ENCODE measurements at places on chromosomes 3 and 15. TPM values are rescaled to one million over a fixed set of nuclear protein-coding genes. Genes with fewer than 3 reads are reported as not detected.

Gene HTR3E
- total RNA-seq = not detected

Gene TUSC7
- total RNA-seq = not detected

Gene PFKFB4
- total RNA-seq = 12.6 TPM

Gene GPR62
- not detected for total RNA-seq

Gene TERC
- 59.7 TPM for total RNA-seq

Gene RASL12
- total RNA-seq = not detected

DNA sequence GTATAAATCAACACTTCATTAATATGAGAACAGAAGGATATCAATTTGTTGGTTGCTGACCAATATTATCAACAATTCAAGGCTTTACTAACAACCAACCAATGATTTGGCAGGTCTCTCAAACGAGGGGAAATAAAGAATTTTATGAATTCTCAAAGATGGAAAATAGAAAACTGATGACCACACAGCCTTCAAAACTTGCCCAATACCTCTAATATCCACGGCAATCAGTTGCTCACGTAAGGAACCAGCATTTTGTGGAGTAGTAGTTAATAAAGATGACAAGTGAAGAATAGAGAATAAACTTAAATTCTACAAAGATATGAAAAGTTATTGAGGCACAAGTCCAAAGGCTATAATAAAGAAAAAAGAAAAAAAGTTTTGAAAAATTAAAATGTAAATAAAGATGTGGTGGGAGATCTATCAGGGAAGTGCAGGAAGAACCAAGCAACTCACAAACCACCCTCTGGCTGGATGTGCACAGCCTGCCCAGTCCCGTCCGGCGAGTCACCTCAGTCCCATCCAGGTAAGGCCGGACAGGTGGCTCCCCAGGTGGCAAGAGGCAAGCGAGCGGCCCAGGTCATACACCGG lies 808 bp downstream of the GK5 start:
- H3K4me3 ChIP-seq = peak overlapping the region; percentile 80
- H3K27me3 ChIP-seq = no peaks in the 10 kb centered on the region
- H3K27ac ChIP-seq = peak overlapping the region; percentile 78

- H3K27me3 ChIP-seq = peaks cover 12% of the 10 kb centered on the region
- H3K4me1 ChIP-seq = peaks cover 30% of the 10 kb centered on the region
- 0 out of 2 replicates have a peak overlapping the region, but pooled peaks have one; percentile 1 for H3K4me3 ChIP-seq
- H3K36me3 ChIP-seq = no peaks in the 10 kb centered on the region
- peak overlapping the region; percentile 46 for H3K27ac ChIP-seq
These were observed 15.2 kb downstream of the ST3GAL6 start for GRCh38 chr3:98778383-98778782.

DNA sequence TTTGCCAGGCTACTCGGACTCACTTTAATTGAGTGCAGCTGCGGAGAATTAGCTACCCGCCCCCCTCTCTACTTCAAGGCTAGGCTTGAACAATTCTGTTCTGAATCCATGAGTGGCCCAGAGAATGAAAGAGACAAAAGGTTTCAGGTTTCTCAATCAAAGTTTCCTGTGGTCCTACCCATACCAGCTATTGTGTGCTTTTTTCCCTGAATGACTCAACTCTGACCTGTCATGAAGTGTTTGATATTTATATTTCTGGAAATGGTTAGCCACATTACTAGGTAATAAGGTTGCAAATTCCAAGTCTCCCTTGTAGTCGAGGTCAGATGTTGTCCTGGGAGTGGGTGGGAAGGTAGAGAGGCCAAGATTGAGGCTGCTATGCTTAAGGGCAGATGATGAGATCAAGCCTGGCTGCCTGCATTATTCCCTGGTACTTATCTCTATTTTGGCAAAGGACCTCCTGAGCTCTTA lies 392.7 kb upstream of the TBL1XR1 start:
- H3K36me3 ChIP-seq = no peaks in the 10 kb centered on the region
- H3K4me1 ChIP-seq = peaks cover 47% of the 10 kb centered on the region
- H3K27me3 ChIP-seq = no peaks in the 10 kb centered on the region
- peak; percentile 91 for DNase-seq

- peak; percentile 60 for DNase-seq
- H3K27me3 ChIP-seq = no peaks in the 10 kb centered on the region
- H3K4me3 ChIP-seq = peak overlapping the region; percentile 95
- peak overlapping the region; percentile 69 for H3K27ac ChIP-seq
- H3K4me1 ChIP-seq = peaks cover 21% of the 10 kb centered on the region
These were observed 655 bp upstream of the TSPAN3 start for GRCh38 chr15:77071305-77072223.

DNA sequence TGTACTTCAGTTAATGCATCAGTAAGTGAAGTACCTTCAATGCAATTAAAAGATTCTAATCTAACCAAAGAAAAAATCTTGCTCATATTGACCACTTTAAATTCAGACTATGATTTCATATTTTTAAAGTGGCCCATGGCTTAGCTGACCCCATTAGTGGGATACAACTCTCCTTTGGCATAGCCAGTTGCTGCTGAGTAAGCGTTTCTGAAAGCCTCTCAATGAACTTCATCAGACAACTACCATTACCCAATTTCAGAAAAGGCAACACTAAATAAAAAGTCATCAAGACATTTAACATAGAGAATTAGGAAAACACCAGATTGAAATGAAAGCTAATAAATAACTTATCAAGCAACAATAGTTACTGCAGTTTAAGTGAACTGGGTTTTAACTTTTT lies 27.0 kb downstream of the CADM2 start:
- no peak for DNase-seq
- H3K27me3 ChIP-seq = no peaks in the 10 kb centered on the region
- no peaks in the 10 kb centered on the region for H3K36me3 ChIP-seq
- no peaks in the 10 kb centered on the region for H3K4me1 ChIP-seq
- no peak overlapping the region for H3K4me3 ChIP-seq
- H3K27ac ChIP-seq = no peak overlapping the region

- no peaks in the 10 kb centered on the region for H3K27me3 ChIP-seq
- no peaks in the 10 kb centered on the region for H3K36me3 ChIP-seq
- peaks cover 18% of the 10 kb centered on the region for H3K4me1 ChIP-seq
- H3K27ac ChIP-seq = no peak overlapping the region
- H3K4me3 ChIP-seq = no peak overlapping the region
These were observed 75.5 kb downstream of the TOP2B start for GRCh38 chr3:25589104-25589782.

DNA sequence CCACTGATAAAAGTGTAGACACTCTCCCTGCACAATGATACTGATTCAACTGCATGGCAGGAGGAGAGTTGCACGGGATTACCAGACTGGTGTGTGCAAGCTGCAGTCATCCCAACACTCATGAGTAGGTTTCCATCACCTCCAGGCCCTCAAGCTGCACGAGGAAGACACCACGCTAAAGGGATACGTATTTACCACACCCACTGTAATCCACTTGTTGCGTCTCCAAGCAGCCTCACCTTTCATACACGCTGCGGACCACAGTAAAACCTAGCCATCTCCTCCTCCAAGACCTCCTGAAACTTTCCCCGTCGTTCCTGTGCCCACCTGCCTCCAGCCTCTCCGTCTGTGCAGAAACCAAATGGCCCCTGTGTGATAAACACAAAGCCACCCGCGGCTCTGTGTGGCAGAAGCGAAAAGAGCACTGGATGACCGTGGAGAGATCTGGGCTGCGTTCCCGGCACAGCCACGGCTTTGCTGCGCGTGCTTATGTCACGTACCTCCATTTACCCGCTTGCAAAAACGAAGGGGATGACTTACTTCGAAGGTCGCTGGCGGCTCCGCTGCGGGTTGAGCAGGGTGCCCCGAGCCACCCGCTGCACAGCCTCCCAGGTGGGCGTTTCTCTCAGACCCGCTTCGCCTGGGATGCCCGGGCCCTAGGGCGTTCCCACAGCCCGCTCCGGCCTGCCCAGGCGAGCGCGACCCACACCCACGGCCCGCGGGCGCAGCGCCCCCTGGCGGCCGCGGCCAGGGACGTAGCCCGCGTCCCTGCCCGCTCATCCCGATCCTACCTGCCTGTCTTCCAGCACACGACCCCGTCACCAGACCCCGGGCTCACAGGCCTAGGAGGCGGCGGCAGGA lies 643 bp downstream of the ABCC5 start:
- H3K27me3 ChIP-seq = no peaks in the 10 kb centered on the region
- peaks cover 16% of the 10 kb centered on the region for H3K36me3 ChIP-seq
- peak overlapping the region; percentile 100 for H3K4me3 ChIP-seq
- DNase-seq = peak; percentile 81
- no peak overlapping the region for H3K27ac ChIP-seq

GRCh38 chr3:197349368-197349767 lies 51.0 kb upstream of the DLG1 start:
- H3K4me1 ChIP-seq = peaks cover 22% of the 10 kb centered on the region
- DNase-seq = no peak
- no peaks in the 10 kb centered on the region for H3K27me3 ChIP-seq
- no peak overlapping the region for H3K27ac ChIP-seq

GRCh38 chr15:69713726-69714559 lies 261.3 kb downstream of the RPLP1 start:
- H3K27ac ChIP-seq = no peak overlapping the region
- H3K27me3 ChIP-seq = peaks cover 31% of the 10 kb centered on the region
- DNase-seq = no peak
- no peaks in the 10 kb centered on the region for H3K36me3 ChIP-seq
- H3K4me1 ChIP-seq = no peaks in the 10 kb centered on the region

DNA sequence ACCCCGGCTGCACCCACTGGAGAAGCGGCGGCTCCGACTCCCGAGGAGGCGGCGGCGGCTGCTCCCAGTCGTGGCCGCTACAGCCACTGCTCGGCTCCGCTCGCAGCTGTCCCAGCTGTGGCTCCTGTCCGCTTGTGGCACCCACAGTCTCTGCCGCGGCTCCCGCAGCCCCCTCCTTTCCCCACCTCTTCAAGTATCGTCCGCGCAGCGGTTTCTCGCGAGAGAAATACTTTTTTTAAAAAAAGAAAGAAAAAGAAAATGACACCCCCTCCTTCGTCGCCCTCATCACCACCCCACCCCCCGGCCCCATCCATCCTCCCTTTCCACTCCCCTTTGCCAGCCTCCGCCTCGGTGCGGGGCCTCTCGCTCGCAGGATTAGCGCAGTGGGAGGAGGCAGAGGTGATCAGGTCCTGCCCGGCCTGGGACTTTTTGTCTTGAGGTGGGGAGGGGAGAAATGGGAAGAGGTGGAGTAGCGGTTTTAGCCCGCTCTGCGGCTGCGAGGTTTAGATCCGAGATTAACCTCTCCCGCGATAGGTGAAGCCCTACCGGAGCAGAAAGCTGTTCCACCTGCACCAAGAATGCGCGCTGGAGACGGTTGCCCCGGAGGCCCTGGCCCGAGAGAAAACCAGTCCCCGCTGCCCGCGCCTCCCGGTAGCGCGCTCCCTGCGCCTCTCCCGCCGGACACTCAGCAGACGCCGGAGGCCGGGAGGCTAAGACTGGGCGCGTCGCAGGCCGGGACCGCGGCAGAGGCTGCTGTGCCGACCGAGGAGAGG lies at the start of gene FBN1:
TSS of gene FBN1 (minus strand) at position 152 of the 773 bp plus-strand sequence. CDS start 940 bp downstream, outside the sequence.
- peaks cover 27% of the 10 kb centered on the region for H3K36me3 ChIP-seq
- peaks cover 12% of the 10 kb centered on the region for H3K4me1 ChIP-seq
- no peaks in the 10 kb centered on the region for H3K27me3 ChIP-seq

DNA sequence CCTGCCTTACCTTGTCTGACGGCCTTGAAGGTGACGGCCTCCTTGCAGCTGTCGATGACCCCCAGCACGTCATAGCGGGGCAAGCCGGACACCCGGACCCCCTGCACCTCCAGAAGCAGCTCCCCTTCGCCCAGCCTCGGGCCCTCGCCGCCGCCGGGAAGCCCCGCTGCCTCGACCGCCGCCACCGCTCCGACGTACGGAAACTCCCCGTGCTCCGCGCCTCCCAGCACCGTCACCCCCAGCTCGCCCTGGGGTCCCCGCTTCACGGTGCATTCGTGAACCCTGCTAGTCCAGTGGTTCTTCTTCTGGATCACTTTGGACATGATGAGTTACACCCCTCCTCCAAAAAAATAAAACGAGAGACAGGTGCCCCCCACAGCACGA lies 740 bp downstream of the MAGI1 start:
- DNase-seq = peak; percentile 58
- H3K4me3 ChIP-seq = peak overlapping the region; percentile 99
- no peaks in the 10 kb centered on the region for H3K27me3 ChIP-seq
- peaks cover 42% of the 10 kb centered on the region for H3K4me1 ChIP-seq
- H3K36me3 ChIP-seq = no peaks in the 10 kb centered on the region
- peak overlapping the region; percentile 97 for H3K27ac ChIP-seq

DNA sequence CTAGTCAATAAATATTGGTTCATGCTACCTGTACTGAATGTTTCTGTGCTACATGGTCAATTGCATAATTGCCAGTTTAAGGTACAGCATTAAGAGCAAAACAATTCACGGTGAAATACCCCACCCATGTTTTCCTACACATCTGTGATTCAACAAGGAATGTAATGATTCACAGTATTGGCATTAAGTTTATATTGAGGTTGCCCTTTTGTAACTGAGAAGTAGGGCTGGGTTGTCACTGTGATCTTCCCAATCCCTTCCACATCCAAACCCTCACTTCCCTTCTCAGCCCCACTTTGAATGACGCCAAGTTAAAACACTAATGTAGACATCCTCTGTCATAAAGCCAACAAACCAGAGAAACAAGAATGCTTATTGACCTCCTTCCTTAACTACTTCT lies 112.0 kb upstream of the TJP1 start:
- no peaks in the 10 kb centered on the region for H3K36me3 ChIP-seq
- H3K27ac ChIP-seq = peak overlapping the region; percentile 28
- no peak overlapping the region for H3K4me3 ChIP-seq
- peaks cover 43% of the 10 kb centered on the region for H3K4me1 ChIP-seq

- DNase-seq = peak; percentile 56
- H3K27ac ChIP-seq = peak overlapping the region; percentile 81
- H3K36me3 ChIP-seq = no peaks in the 10 kb centered on the region
- H3K27me3 ChIP-seq = no peaks in the 10 kb centered on the region
These were observed 795 bp upstream of the TCF12 start for GRCh38 chr15:56917652-56918045.

- DNase-seq = peak; percentile 91
- H3K4me1 ChIP-seq = peaks cover 25% of the 10 kb centered on the region
- H3K4me3 ChIP-seq = peak within 1 kb of the TSS; percentile 77
These were observed at the start of gene DZIP1L for GRCh38 chr3:138114988-138115971. Gene DZIP1L, minus strand, starts transcription at chr3:138115608. Its CDS starts 11,637 bp downstream, at chr3:138103971.

DNA sequence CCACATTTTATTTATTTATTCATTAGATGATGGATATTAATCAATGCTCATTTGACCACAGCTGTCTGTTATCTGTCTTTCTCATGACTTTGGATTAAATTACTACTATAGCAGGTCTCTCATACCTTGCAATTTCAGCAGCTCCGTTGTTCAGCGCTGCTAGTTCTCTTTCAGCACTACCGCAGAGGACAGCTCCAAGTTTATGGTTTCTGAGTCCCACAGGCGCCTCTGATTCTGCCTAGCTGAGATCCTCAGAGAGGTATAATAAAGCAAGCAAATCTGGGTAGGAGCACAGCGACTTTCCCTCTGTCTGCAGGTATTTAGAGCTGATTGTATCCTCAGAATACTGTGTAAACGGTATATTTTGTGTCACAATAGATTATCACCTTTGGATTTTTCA lies 204.9 kb downstream of the CNTN4 start:
- no peaks in the 10 kb centered on the region for H3K36me3 ChIP-seq
- H3K4me3 ChIP-seq = no peak overlapping the region
- no peaks in the 10 kb centered on the region for H3K4me1 ChIP-seq
- peak; percentile 3 for DNase-seq
- no peaks in the 10 kb centered on the region for H3K27me3 ChIP-seq

DNA sequence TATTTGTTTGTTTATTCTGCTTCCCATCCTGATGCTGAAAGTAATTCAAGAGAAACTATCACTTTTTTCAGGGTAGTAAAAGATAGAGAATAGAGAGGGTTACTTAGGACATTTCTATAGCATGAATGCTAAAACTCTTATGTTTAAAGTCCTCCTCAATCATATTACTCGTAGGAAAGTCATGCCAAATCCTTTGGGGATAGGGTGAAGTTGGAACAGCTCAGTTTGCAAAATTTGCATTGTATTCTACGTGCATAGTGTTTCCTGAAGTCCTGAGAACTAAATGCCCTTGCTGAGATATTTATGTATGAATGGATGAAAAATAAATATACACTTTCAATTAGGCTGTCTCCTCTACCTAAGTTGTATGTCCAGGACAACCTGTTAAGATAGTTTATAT lies 14.6 kb downstream of the PLSCR5 start:
- peaks cover 7% of the 10 kb centered on the region for H3K4me1 ChIP-seq
- no peaks in the 10 kb centered on the region for H3K36me3 ChIP-seq
- DNase-seq = peak; percentile 58

All from GM23248 (cell line).